A549 treated with ZK216348 at 1 μM for 4 hours (cell line): ENCODE measurements at places on chromosomes 1 and 21. TPM values are rescaled to one million over a fixed set of nuclear protein-coding genes. Genes with fewer than 3 reads are reported as not detected.

Gene SYPL2
- total RNA-seq, result 0.07 to 0.18 TPM (median 0.08 TPM) in 5 replicates

Gene GBP5
- 0.18 TPM in 1 of 5 replicates, not detected in the others for total RNA-seq

Gene HTR6
- total RNA-seq, result 0.18 to 0.24 TPM (median 0.22 TPM) in 3 of 5 replicates, not detected in the others

Gene FCRL2
- total RNA-seq, result not detected in 5 replicates

Gene TCP10L
- 0.42 to 1.8 TPM (median 0.75 TPM) in 4 of 5 replicates, not detected in the other for total RNA-seq

Gene SLC16A4
- 26.0 to 41.9 TPM (median 37.9 TPM) in 5 replicates for total RNA-seq

Gene TMEM53
- total RNA-seq, result 5.7 to 10.2 TPM (median 9.0 TPM) in 5 replicates

Gene PLD5
- total RNA-seq, result 1.3 to 3.8 TPM (median 2.1 TPM) in 5 replicates

Gene GJA8
- not detected in 5 replicates for total RNA-seq

Gene OLFM3
- total RNA-seq, result not detected in 5 replicates

Gene DNAJC28
- total RNA-seq, result 0.17 to 0.54 TPM (median 0.27 TPM) in 5 replicates

Gene LCE1D
- not detected in 5 replicates for total RNA-seq

Gene PRAMEF26
- not detected in 5 replicates for total RNA-seq

Gene ABCB10
- total RNA-seq, result 14.4 to 21.0 TPM (median 18.5 TPM) in 5 replicates

Gene FCGR3A
- not detected in 5 replicates for total RNA-seq

Gene HSD3B2
- not detected in 5 replicates for total RNA-seq

Gene FCAMR
- total RNA-seq, result 0.14 TPM in 1 of 5 replicates, not detected in the others

Gene CD1D
- 0.06 to 0.14 TPM in 2 of 5 replicates, not detected in the others for total RNA-seq

Gene HEYL
- 2.8 to 3.9 TPM (median 3.5 TPM) in 5 replicates for total RNA-seq

Gene MROH7
- not detected in 5 replicates for total RNA-seq

Gene SLC50A1
- 30.3 to 36.9 TPM (median 34.9 TPM) in 5 replicates for total RNA-seq

Gene PLA2G2D
- not detected in 5 replicates for total RNA-seq

Gene TACSTD2
- 0.10 TPM in 1 of 5 replicates, not detected in the others for total RNA-seq
